Cortex of kidney (tissue), 1 donor: ENCODE measurements at places on chromosomes 6 and 20.

- no peak for DNase-seq
Observed at GRCh38 chr6:121339639-121340226, 5.5 kb upstream of the TBC1D32 start.

- no peak for DNase-seq
Observed at GRCh38 chr20:51095633-51096521, 73.0 kb upstream of the KCNG1 start.

DNA sequence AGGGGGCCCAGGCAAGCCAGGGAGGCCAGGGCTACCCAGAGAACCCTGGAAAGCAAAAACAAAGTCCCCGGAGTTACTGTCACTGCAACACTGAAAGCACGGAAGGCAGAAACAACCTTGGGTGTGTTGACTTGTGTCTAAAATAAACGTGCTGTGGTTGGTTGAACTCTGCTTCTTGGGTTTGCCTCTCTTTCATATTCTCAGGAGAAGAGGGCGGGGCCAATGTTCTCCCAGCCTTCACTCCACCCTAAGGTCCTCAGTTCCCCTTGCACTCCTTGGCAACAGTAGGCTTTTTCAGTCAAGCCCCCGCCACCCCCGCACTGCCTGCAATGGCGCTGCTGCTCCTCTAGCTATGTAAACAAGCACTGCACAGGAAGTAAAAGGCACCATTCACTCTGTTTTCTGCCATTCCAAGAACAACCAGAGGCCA, 60.9 kb downstream of the COL9A1 start:
- no peak for DNase-seq

- no peak for DNase-seq
Observed at GRCh38 chr20:13865791-13866351, 81.0 kb downstream of the NDUFAF5 start.

GRCh38 chr20:14114065-14114704, 118.9 kb downstream of the MACROD2 start:
- no peak for DNase-seq

DNA sequence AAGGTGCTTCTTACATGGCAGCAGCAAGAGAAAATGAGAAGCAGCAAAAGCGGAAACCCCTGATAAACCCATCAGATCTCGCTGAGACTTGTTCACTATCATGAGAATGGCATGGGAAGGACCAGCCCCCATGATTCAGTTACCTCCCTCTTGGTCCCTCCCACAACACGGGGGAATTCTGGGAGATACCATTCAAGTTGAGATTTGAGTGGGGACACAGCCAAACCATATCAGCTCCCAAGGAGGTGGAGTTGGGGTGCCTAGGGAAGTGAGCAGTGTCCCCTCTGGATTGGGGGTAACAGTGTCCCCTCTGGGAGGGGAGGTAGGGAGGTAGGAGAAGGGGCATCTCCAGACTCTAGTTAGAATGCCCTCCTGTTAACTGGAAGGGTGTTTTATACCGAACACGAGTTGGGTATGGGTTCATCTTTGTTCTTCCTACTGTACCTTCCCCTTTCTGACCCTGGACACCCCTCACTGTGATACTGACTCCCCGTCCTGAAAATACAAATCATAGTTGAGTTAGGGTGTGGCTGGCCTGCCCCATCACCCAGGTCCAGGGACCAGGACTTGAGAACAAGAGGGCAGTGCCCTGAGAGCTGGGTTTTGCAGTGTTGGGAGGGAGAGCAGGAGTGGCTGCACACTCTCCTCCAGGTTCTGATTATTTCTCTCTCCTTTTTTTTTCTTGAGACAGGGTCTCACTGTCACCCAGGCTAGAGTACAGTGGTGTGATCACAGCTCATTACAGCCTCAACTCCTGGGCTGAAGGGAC, 62.0 kb downstream of the EFCAB8 start:
- no peak for DNase-seq

GRCh38 chr6:28587746-28588075, 62.0 kb downstream of the GPX5 start:
- no peak for DNase-seq

DNA sequence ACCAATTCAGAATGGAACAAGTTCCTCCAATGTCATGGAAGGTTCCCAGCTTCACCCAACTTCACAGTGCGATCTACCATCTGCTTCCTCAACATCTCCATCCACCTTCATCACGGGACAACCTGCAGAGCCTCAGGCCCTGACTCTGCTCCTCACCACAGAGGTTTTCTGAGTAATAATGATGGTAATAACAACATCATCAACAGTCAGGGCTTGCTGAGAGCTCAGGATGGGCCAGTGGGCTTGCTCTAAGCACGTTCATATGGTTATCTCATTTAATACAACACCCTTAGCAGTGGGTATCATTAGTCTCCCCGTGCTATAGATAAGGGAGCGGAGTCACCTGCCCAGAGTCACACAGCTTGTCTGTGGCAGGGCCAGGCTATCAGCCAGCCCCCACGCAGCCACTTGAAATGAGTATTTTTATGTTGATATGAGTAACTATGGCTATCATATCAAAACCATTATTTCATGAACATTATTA, 38.6 kb downstream of the PREX1 start:
- DNase-seq: no peak

DNA sequence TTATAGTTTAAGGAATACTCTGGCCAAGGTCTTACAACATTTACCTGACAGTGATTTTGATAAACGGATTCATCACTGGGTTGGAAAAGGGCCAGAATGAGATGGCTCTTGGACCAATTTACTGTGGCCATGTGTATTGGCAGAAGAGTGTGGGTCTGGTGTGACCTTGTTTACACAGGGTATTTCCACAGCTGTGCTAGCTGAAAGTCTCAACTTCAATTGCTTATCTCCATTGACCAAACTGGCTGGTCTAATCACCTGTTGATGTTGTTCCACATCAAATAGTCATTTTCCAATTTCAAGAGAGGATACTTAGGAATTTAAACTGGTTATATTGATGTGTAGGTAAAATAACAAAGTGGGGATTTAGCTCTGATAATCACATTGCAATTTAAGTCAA, 501.6 kb upstream of the MAP3K7 start:
- no peak for DNase-seq

DNA sequence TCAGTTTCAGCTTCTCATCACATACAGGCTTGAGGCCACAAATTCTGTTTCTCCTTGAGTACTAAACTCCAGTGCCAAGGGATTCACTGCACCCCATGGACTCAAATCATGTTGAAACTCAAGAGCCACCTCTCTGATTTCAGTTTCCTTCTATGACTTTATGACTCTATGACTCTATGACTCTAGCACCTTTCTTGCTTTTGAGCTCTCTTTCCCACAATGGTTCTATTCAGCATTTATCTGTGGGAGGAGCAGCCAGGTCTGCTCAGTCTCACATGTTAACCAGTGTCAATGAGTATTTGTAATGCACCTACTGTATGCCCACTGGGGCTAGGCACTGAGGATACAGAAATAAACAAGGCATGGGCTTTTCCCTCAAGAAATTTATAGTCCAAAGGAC, 14.6 kb upstream of the SLC22A2 start:
- DNase-seq: no peak

DNA sequence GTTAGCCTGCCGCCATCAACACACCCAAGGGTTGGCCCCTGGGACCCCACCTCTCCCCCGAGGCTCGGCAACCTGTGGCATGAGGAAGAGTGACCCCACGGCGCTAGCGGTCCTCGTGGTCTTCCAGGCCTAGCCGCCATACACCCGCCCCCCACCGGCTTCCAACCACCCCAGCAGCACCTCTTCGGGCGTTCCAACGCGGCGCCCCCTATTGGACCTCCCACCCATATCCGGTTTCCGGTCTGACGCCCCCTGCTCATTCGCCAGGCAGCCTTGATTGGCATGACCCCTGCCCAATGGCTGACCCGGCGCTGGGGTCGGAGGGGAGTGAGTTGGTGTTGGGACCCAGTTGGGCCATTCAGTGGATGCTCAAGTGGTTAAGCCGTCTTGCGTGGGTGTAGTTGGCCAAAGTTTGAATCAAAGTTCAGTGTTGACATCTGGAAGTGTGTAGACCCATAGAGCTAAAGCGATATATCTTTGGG, at the start of gene GNAS-AS1:
GNAS-AS1 (minus strand) TSS at position 210 of the 482 bp plus-strand sequence.
- DNase-seq: no peak

DNA sequence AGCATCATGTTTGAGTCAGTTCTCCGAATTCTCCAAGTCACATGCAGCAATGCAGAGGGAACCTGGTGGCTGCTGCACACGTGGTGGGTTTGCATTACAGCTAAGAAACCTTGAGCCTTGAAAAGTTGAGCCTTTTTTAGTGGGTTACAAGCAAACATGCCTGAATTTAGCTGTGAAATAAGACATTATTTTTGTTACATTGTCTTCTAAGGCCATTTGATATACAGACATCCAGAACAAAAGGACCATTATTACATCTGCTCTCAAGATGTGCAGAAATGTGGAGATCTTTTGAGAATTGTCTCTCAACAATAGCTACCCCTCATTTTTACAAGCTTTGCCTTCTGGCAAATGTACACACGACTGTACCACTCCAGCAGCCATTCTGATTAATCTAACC, 720.5 kb upstream of the SLC35B3 start:
- no peak for DNase-seq

DNA sequence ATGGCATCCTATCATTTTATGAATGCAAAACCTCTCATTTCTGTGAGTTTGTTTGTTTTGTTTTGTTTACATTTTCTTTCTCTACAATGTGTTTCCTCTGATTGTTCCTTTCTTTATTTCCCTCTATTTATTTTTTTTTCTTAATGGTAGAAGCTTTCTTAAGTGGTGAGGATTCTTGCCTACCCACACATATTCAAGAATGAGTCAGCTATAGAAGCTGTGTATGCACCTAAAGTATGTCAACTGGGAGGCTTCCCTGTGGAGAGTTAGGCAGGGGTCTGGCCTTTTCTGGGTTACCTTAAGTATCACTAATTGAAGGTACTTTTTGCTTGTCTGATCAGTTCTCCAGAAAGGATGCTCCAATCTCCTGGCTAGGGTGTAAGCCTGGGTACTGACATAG, 354.0 kb downstream of the ESR1 start:
- DNase-seq: no peak

- no peak for DNase-seq
Observed at GRCh38 chr6:77034161-77034560, 429.1 kb downstream of the HTR1B start.

DNA sequence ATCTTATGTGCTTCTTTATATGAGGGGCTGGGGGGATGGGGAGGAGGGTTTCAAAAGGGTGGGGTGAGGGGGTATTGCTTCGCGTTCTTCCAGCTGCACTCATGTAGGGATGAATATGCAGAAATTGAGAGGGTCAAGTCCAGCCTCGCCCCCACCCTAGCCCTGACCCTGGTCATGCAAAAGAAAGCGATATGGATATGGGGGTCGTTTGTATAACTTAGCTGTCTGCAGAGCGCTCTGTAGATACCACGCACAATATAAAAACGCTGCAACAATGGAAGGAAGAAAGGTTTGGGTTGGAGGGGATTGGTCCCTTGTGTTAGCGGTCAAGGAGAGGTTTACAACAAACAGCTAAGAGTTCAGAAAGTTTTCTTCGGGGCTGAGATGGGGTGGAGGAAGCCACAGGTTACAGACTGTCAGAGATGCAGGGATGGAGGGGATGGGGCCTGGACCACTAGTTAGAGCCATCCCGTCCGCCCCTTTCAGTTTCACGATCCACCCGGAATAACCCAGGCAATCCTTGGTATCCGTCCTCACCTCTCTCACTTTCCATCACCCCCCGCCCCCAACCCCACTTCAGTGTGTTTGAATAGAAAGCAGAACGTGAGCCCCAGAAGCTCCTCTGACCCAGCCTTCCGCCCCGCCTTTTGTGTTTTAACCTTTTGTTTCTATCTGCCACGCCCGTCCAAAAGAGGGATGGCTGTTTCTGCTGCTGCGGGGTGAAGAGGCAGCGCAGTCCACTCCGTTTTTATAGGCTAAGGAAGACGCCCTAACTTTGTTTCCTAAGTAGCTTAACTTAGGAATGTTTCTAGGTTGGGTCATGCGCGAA, 73.5 kb downstream of the SOX4 start:
- no peak for DNase-seq

DNA sequence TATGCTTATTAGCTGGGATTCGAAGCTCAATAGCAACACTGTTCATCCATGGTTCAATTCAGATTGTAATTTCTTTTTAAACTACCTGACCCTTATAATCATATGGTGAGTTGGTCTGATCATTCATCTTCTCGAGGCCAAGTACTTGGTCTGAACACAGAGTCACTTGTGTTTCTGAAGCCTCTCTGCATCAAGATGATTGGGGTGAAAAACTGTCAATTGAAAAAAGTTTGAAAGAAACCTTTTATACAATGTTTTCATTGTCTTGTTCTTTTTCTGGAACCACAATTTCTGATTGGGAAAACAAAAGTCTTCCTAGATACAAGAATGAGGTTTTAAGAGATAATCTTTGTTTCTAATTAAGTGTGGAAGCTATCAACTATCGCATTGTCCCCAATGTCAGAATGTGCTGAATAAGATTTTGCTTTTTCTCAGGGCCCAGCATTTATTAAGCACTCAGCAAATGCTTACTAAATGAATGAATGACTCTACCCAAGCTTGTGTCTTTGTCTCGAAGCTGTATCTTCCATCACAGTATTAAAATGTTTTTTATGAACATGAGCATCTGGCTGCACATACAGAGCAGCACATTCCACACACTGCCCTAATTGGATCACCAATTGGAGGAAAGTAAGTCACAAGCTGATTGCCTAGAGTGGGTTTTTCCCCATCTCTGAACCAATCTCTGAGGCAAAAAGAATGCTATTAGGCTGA, 45.0 kb upstream of the MOXD1 start:
- no peak for DNase-seq
